ENCODE measurements at places on chromosomes 4 and X.

DNA sequence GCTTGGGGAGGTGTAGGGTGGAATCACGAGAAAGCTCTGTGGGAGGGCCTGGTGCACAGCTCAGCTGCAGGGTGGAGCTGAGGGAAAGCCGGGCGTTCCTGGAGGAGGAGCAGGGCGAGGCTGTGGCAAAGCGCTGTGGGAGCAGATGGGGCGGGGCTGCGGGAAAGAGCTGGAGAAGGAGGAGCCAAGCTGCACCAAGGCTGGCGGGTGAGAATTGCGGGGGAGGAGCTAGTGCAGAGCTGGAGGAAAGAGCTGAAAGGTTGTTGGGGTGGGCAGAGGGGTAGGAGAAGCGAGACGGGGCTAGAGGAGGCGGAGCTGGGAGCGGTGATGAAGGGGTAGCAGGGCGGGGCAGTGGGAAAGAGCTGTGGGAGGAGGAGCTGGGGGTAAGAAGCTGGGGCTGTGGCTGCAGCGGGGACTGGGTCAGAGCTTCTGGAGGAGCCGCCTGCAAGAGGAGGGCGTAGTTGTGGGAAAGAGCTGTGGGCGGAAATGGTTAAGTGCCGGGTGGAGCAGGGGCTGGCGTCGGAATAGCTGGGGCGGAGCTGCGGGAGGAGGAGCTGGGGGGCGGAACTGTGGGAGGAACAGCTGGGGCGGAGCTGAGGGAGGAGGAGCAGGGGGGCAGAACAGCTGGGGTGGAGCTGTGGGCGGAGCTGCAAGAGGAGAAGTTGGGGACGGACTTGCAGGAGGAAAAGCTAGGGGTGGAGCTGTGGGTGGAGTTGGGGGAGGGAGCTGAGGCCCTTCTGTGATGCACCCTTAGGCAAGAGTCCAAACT lies 1.8 kb upstream of the EOLA2 start:
- peak; percentile 82 for DNase-seq

- peak; percentile 58 for DNase-seq
Observed at GRCh38 chr4:81913427-81913879, 441.7 kb upstream of the RASGEF1B start.

- no peak for DNase-seq
Observed at GRCh38 chr4:25487155-25487554, 110.1 kb downstream of the ANAPC4 start.

DNA sequence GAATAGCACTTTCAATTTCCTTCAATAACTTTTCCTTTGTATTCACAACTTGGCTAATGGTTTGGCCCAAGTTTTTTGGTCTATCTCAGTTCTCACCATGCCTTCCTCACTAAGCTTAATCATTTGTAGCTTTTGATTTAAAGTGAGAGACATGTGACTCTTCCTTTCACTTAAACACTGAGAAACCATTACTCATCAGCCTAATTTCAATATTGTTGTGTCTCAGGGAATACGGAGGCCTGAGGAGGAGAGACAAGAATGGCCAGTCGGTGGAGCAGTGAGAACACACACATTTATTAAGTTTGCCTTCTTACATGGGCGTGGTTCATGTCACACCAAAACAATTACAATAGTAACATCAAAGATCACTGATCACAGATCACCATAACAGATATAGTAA lies 56.7 kb downstream of the TSPAN5 start:
- DNase-seq: no peak

DNA sequence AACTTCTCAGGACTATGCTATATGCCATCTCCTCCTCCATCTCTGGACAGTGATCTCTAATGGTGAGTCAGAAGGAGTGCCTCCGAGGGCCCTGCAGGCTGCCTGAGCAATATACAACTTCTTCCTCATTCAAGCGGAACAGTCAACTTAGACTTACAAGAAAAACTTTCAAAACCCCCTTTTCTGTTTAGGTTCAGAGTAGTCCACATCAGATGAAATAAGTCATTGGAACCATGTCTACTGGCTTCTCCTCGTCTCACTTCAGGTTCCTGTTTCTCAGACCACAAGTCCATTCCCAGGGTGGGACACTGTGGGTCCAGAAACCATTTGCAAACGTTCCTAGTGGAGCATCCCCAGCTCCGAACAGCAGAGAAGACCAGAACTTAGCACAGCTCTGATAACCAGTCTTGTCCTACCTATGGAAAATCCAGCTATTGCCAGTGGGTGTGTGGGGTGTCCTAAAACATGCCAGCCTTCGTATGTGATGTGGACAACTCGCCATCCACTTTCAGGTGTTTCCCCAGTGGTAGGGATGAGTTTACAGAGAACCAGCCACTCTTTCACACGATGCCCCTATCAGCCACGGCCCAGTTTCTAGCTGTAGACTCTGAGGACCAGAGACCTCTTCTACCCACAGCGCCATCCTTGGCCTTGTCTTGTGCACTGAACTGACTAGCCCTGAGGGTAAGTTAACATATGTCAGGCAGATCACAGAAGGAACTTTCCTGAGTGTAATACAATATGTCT lies 32.7 kb upstream of the NKRF start:
- DNase-seq: no peak

DNA sequence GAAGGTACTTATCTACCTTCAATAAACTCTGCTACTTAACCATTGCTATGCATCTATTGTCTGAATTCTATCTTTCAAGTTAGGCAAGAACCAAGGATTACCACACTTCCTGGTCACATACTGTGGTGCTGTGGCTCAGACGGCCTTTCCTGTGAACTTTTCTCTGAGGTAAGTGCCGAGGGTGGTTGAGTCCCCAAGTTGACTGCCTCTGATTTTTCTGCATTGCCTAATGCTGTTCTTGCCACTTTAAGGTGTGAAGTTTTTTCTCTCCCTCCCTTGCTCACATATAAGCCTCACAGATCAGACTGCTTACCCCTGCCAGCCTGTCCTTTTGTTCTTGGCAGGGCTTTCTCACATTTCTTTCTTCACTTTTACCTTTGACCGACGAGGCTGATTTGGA lies 348.0 kb upstream of the POU3F4 start:
- DNase-seq: no peak

- no peak for DNase-seq
Observed at GRCh38 chrX:1502853-1503252, 34.1 kb downstream of the P2RY8 start.

GRCh38 chr4:17787315-17787714 lies 5.9 kb upstream of the FAM184B start:
- DNase-seq: peak; percentile 30

DNA sequence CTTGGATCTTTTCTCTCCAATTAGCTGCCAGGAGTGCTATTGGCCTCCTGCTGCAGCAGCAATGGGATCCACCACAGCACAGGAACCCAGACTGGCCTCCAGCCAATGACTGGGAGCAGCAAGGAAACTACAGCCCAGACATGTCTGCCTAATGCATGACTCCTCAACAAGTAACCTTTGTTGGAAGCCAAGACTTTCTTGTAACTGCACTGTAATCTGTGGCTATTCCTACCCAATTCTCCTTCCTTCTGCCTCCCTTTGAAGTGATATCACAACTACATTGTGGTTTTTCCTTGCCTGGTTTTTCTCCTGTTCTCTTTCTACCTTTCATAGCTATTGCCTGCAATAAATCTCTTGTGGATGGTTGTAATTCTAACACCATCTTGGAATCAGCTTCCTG lies 39.8 kb downstream of the SNCA start:
- DNase-seq: peak; percentile 10

- no peak for DNase-seq
Observed at GRCh38 chr4:46450556-46450955, 60.6 kb upstream of the GABRA2 start.

DNA sequence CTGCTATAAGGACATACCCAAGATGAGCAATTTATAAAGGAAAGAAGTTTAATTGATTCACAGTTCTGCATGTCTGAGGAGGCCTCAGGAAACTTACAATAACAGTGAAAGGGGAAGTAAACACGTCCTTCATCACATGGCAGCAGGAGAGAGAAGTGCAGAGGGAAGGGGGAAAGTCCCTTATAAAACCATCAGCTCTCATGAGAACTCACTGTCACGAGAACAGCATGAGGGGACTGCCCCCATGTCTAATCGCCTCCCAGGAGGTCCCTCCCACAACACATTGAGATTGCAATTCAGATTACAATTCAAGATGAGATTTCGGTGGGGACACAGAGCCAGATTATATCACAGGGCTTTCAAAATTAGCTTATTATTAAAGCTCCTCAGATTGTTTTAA lies 209.5 kb upstream of the PPP3CA start:
- no peak for DNase-seq

DNA sequence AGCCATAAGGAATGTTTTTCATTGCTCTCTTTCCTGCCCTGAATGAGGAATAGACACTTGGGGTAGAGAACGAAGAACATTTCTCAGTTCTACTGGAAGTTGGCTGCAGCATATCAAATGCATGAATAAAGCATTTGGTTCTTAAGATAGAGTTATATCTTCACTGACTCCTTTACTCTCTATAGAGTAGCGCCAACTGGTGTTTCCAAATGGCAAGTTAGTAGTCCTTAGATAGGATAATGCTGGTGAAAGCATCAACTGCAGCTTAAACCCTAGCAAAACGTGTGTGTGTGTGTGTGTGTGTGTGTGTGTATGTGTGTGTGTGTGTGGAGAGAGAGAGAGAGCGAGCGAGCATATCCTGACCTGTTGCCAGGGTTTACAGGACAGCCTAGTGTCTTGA lies 62.2 kb upstream of the FRMPD4 start:
- DNase-seq: no peak

GRCh38 chr4:100130964-100131363 lies 59.3 kb downstream of the DDIT4L start:
- no peak for DNase-seq

DNA sequence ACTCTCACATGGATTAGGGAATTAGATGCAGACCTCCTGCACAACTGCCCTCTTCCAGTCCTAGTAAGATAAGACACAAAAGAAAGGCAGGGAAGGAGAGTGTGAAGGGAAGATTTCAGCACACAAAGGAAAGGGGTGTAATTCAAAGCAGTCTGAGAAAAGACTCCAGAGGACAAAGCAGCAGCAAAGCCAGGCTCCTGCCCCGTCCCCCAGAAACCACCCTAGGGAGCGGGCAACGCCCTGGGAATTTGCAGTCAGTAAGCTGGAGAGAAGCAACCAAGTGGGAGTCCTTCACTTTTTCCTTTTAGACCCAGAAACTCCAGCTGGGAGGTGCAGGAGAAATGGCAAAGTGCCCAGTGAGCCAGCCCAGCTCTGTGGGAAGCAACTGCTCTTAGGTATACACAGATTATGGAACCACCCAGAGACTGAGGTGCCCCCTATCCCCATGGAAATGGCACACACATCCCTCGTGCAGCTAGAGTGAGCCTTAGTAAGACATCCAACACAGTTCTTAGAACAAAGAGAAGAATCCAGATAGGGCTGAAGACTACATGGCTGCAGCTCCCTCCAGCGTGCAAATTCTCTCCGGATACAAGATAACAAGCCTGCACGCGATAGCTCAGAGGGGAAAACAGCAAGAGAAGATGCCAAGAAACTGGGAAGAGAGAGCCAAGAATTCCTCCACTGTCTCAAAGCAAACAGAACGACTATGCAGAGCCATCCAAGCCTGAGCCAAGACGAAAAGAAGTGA lies 26.5 kb upstream of the IRAK1 start:
- no peak for DNase-seq

- DNase-seq: no peak
Observed at GRCh38 chr4:48025005-48025404, 8.4 kb downstream of the NIPAL1 start.

GRCh38 chrX:120672389-120672788 lies 42.5 kb upstream of the C1GALT1C1 start:
- peak; percentile 51 for DNase-seq

DNA sequence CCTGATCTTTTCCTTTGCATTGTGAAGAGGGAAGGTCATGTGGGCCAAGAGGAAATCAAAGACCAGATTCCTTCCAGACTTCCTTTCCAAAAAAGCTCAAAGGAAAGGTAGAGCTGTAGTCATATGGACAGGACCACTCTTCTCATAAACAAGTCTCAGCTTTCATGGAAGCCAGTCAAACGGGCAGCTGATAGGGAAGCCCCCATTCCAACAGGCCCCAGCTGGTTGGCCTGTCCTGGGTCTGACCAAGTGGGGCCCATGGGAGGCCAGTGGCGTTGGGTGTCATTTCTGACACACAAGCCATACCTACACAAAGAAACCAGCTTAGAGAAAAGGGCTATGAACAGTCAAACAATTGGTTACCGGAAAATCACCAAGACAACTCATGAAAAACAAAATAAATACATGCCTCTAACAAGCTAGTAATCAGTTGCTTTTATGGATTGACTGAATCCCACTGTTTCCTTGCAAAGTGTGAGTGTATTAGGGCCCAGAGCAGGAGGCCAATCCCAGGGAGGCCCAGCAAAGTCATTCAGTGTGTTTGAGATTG lies 149.6 kb upstream of the MAMLD1 start:
- DNase-seq: no peak

DNA sequence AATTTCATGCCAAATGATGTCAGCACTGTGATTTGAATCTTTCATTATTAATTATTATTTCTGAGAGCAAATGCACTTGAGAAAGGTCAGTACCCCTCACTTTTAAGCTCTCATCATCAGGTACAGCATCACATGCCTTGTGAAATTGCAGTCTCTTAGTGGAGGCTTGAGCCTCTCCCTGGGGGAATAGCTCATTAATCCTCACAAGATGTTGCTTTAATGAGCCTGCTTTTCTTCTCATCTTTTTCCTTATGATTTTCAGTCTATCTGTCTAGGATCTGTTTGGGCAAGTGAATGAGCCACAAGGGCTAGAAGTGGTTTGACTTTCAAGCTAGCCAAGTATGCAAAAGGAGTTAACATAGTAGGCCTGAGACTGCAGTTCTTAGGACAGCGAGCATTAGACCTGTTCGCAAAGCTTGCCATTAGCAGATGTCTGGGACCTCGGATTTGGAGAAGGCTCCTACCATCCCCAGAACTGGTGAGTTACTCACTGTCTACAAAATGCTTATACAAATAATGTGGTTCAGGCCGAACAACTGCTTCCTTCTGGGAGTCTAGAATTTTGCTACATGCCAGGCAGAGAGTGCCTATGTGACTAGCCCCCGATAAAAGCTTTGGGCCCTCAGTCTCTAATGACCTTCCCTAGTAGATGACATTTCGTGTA lies 174.5 kb downstream of the IL15 start:
- no peak for DNase-seq

DNA sequence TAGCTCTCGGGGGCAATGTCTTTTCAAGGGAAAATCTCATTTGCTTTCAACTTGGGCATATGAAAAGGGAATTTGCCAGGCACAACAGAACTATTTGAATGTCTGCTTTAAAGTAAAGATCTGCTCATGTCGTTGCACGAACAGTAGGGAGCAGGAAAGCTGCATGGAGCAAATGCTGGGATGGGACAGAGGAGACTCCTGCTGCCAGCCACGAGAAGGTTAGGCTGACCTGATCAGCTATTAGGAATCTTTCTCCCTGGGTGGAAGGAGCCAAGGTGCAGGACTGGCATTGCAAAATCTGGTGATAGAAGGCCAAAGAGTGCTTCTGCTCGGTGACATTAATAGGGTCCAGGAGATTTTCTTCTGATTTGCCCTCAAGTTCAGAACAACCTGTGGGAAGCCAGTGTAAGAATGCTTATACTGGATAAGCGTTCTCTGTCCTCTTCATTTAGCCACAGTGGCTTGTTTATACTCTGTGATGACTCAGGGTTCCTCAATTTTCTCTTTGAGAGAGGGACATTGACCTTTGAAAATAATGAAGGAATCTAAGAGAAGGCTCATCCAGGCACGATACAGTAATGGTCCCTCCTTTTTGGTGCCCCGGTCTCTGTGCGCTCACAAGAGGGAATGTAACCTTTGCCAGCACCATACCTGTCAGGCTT lies 22.9 kb downstream of the FHL1 start:
- no peak for DNase-seq

- no peak for DNase-seq
Observed at GRCh38 chrX:54208531-54208930, 25.5 kb upstream of the FAM120C start.

Measured in RWPE1 (cell line).